ENCODE measurements at places on chromosomes 4 and X.

DNA sequence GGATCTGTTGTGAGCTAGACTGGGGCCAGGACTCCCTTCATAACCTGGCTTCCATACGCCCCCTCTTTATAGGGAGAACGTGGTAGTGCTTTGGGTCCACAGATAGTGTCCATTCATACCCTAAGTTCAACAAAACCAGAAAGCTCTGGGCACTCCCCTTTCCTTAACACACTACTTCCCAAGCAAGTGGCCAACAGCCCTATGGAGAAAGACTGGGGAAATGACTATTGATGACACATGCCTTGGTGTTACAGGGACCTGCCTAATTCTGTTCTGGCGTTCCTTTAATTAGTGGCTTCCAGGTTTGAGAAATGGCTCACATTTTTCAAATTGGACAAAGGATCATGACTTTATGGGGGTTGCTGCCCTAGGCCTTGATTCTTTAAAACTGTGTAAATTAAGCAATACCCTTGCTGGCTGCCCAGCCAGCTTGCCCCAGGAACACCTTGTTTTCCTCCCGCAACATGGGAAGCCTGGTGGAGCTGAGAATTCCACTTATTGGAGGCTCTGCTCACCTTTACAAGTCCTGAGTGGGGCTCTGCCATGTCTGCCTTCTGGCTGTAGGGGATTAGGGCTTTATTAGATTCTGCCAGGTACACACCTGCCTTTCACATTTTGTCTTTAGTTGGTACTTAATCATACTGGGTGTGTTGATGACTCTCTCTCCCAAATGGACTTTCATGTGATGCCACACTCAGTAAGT, 61.1 kb downstream of the RGS12 start:
- no peak overlapping the region for H3K4me3 ChIP-seq
- no peaks in the 10 kb centered on the region for H3K36me3 ChIP-seq
- H3K27ac ChIP-seq, result no peak overlapping the region
- H3K4me1 ChIP-seq, result no peaks in the 10 kb centered on the region

DNA sequence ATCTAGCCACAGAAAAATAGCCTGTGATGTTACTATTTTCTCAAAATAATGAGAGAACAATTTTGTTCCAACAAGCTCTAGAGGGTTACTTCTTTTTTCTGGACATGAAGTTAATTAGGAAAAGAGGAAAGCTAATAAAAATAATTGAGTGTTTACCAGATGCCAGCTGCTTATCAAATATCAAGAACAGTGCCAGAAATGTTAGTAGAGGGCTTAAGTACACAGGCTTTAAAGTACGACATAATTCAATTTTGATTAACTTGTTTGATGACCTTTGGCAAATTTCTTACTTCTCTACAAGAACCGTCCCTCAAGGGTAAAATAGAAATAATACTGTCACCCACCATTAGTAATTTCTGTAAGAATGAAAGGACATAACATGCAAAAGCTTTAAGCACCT, 977.0 kb downstream of the FSTL5 start:
- H3K4me1 ChIP-seq, result no peaks in the 10 kb centered on the region
- DNase-seq, result no peak
- H3K27ac ChIP-seq, result no peak overlapping the region
- no peak overlapping the region for H3K4me3 ChIP-seq
- no peaks in the 10 kb centered on the region for H3K36me3 ChIP-seq

DNA sequence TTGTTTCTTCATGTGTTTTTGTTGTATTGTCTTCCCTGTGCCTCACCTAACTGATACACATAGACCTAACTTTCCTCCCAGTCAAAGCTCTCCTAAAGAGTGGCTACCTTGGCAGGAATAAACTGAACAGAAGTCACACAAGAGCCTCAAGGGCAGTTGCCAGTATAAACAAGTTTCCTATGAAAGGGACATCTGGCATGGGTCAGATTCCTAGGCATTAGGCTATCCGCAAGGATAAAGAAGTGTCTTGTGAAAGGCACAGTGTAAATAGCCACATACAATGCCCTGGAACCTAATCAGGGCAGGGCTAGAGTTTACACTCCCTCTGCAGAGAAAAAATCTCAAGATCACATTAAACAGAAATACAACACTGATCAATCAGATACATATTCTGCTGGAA, 220.8 kb downstream of the SPANXN3 start:
- no peaks in the 10 kb centered on the region for H3K36me3 ChIP-seq
- H3K4me1 ChIP-seq, result no peaks in the 10 kb centered on the region
- DNase-seq, result no peak
- no peaks in the 10 kb centered on the region for H3K27me3 ChIP-seq

GRCh38 chr4:188665491-188666457, 526.5 kb downstream of the TRIML1 start:
- no peak for DNase-seq
- H3K27ac ChIP-seq, result no peak overlapping the region
- H3K4me3 ChIP-seq, result no peak overlapping the region
- H3K36me3 ChIP-seq, result no peaks in the 10 kb centered on the region
- no peaks in the 10 kb centered on the region for H3K27me3 ChIP-seq
